A375 (cell line): ENCODE measurements at places on chromosomes 12 and 14. TPM values are rescaled to one million over a fixed set of nuclear protein-coding genes. Genes with fewer than 3 reads are reported as not detected.

FGF6 gene
- total RNA-seq, result not detected in 2 replicates

JPH4 gene
- total RNA-seq, result not detected in 2 replicates

SLC39A5 gene
- total RNA-seq, result not detected in 2 replicates

RERG gene
- 0.05 and 0.08 TPM in 2 replicates for total RNA-seq

AKAP3 gene
- total RNA-seq, result 0.45 and 0.53 TPM in 2 replicates
